ENCODE measurements at places on chromosomes 1 and 21.

- no peak for DNase-seq
Measured at GRCh38 chr1:230832476-230832875, 35.8 kb downstream of the C1orf198 start.

- no peak for DNase-seq
Measured at GRCh38 chr1:154418923-154419619, 13.9 kb downstream of the IL6R start.

GRCh38 chr1:177124577-177125278, 39.8 kb downstream of the ASTN1 start:
- DNase-seq, result no peak

- no peak for DNase-seq
Measured at GRCh38 chr1:67855961-67856360, 22.7 kb upstream of the GNG12 start.

- peak; percentile 97 for DNase-seq
Measured at GRCh38 chr21:36747815-36748383, 49.0 kb downstream of the SIM2 start.

DNA sequence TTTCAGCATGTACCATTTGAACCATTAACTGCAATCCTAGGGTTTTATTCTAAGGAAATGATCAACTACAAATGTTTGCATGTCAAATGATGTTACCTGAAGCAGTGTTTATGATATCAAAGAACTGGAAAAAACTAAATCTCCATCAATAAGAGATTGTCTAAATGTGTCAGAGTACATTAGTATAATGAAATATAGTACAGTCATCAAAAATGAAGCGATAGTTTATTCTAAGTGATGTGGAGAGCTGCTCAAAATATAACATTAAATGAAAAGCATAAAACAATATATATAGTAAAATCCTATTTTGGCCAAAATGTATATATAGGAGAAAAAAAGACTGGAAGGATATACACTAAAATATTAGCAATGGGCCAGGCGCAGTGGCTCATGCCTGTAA, 24.0 kb downstream of the AKNAD1 start:
- no peak for DNase-seq

DNA sequence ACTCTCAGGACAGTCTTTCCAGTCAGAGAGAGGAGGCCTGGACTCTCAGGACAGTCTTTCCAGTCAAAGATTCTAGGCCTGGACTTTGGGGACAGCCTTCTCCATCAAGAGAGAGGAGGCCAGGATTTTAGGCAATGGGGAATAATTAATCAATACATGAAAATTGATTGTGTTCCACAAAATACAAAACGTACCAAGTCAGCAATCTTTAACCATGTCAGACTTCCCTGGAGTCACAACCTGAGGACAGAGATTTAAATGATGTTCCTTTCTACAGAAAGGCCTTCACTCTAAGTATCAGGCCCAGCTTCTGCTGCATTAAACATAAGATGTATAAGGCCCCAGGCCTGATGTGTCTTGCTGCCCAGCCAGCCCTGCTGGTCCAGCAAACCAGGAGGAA, 27.0 kb upstream of the GPR157 start:
- no peak for DNase-seq

GRCh38 chr1:108815566-108815965, 41.3 kb downstream of the AKNAD1 start:
- DNase-seq, result no peak

- no peak for DNase-seq
Measured at GRCh38 chr1:20956272-20956671, 169.2 kb upstream of the HP1BP3 start.

GRCh38 chr1:62334434-62334985, 15.3 kb upstream of the KANK4 start:
- peak; percentile 47 for DNase-seq

DNA sequence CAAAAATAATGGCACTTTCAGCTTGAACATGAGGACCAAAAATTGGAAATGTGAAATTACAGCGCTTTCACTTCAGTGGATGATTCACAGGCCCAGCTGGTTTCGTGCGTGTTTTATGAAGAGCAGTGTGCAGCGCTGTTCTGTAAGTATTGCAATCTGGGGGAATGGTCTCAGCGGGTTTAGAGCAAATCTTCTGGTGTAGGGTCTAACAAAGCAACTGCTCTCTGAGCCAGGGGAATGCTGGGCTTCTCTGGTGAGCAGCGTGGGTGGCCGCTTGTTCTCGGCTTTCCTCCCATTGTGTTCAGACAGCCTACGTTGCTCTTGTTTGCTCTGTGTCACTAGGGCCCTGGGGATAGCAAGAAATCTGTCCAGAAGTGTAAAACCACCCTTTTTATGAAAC, 42.4 kb upstream of the GADD45A start:
- peak; percentile 7 for DNase-seq

DNA sequence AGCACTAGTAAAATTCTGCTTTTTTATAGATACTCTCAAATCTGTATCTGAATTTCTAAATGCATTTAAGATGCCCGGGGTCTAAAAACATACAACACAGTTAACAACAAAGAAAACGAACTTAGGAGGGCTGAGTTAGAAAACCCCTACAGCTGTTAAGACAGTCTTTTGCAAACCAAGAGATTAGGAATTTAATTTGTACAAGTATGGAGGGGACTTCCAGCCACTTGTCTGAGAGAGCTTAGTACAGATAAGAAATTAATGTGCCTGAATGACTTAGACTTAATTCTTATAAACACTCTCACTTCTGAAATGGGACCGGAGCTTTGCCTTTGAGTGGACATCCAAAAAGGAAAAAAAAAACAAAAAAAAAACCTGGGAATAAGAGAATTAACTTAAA, 61.6 kb downstream of the SMYD3 start:
- no peak for DNase-seq

DNA sequence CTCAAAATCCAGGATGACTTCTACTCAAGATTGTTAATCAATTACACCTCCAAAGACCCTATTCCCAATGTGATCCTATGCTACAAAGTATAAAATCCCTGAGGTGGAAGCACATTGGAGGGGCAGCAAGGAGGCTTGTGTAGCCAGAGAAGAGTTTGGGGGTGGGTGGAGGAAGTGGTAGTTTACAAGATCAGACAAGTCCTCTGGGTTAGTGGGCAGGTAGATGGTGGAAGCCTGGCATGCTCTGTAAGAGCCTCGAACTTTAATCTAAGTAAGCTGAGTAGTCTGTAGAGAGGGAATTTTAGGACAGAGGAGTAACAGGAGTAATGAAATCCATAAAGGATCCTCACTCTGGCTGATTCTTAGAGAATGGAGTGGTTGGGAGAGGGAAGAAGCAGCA, 65.0 kb upstream of the KCTD3 start:
- no peak for DNase-seq

- DNase-seq, result no peak
Measured at GRCh38 chr1:84715342-84716019, 25.2 kb upstream of the SSX2IP start.

GRCh38 chr1:190809312-190809711, 331.6 kb upstream of the BRINP3 start:
- no peak for DNase-seq

DNA sequence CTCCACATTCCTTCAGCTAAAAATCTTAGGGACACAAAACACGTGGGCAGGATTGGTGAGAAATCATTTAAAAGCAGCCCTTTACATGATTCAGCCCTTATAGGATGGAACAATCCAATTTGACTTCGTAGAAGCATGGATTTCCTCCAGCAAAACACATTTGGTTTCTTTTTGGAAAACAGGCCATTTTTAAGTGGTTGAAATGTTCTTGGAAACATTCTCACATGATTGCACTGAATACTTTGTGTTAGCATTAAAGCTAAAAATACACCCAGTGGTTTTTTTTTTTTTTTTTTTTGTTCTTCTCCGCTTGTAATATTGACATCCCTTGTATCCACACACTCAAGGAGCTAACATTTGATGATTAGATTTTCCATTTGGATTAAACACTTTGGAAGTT, 42.1 kb upstream of the ABCG1 start:
- no peak for DNase-seq

DNA sequence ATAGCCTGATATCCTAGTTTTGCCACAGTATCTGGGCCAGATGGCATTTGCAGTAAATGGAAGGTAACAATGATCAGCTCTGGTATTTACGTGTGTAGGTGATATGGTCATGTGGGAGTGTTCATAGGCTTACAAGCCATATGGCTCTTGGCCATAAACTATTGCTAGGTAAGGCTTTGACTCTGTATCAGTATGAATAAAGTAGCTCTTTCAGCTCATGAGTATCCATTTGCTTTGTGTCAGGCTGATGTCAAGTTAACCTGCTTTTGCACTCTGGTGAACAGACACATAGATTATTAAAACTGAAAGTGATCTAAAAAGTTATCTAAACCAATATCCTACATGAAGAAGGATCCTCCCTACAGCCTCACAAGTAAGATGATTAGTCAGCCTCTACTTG, 69.0 kb downstream of the DDR2 start:
- DNase-seq, result no peak

GRCh38 chr1:236421850-236422516, 27.9 kb downstream of the EDARADD start:
- no peak for DNase-seq

DNA sequence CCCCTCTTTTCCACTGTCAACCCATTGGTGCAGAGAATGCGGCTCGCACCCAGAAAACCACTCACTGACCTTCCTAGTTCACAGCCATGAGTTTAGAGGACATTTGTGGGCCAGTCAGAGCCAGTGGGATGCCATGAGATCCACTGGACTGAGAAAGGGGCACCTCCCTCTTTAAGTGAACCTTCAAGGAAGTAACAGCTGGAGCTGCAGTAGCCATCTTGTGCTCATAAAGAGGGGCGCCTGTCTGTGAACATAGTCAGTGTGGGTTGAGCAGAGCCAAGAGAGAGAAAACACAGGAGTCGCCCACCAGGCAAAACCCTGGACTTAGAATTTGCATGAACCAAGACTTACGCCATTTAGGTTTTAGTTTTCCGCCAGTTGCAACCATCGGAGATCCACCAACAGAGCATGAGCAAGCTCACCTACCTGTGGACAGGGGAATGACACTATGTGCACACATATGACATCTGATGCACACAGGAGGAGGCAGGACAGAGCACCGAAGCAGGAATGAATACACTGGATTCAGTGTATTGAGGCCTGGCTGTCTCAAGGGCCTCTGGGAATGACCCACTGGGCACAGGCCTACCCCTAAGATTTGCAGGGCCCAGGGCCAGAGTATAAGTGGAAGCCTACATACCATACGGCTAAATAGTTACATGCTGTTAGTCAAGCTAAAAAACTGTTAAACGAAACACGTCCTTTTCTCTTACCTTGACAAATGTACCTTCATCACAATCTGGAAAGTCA, 151.6 kb downstream of the GRIK3 start:
- peak; percentile 13 for DNase-seq

DNA sequence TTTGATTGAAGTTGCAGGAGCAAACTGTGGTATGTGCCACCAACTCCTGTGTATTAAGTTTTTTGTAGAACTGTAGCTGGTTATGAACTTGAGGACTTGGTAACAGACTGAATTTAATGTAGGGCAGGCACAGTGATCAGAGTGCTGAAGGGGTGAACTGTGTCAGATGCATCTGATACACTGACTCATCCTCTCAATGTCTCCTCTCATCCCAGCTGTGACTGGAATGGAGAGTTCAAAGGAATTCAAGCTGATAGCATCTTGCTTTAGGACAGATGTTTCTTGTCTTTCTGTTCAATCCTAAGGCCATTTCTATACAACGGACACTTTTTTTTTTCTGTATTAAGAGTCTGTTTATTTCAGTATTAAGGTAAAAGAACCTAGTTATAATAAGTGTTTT, 25.0 kb upstream of the GBP1 start:
- DNase-seq, result no peak

DNA sequence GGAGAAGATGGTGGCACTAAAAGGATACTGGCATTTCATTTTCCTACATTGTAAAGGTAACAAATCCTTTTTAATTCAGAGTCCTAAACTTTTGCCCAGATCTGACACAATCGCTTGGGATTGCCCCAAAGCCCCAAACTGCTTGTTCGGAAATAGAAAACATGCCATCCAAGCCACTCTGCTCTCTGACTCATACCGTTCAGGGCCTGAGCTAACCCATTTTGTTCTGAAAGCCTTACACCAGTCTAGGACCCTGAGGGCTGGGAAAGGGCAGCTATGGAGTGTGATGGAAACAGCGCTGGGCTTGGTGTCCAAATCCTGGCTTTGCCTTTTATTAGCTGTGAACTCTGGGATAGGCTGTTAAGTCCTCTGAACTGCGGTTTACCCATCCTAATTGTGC, 159.4 kb upstream of the UBE2U start:
- no peak for DNase-seq

DNA sequence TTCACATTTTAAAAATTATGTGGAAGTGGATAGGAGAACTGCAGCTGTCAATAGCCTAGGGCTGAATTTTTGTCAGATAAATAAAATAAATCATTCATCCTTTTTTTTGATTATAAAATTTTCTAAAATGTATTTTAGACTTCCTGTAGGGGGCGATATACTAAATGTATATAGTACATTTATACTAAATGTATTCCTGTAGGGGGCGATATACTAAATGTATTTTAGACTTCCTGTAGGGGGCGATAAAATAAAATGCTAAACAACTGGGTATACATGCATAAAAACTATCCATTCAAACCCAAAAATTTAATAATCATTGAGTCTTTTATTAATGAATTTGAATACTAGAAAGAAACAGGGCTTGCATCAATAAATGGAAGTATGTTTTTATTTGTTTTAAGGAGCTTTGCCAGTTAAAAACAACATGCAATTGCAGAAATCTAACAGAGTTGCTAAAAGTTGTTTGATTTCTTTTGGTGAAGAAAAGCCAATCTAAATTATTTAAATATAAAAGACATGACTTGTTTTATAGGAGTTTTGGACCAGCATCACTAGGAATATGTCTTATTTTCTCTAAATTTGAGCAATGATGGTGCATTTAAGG, 31.4 kb downstream of the CLCA1 start:
- DNase-seq, result no peak

DNA sequence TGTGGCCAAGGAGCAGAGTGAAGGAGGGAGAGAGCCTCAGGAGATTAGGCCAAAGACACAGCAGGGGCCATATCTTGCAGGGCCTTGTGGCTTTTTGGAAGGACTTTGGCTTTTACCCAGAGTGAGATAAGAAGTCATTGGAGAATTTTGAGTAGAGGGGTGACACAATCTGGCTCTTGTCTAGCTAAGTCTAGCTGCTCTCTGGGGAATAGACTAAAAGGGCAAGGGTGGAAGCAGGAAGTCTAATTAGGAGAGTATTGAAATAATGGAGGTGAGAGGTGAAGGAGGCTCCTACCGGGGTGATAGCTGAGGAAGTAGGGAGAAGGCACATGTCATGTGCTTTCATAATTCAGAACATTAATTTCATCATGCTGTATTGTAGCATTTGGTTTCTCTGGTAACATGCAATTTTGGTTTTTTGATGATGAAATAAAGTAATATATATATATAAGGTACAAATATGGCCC, 34.3 kb upstream of the KCNA3 start:
- DNase-seq, result no peak

DNA sequence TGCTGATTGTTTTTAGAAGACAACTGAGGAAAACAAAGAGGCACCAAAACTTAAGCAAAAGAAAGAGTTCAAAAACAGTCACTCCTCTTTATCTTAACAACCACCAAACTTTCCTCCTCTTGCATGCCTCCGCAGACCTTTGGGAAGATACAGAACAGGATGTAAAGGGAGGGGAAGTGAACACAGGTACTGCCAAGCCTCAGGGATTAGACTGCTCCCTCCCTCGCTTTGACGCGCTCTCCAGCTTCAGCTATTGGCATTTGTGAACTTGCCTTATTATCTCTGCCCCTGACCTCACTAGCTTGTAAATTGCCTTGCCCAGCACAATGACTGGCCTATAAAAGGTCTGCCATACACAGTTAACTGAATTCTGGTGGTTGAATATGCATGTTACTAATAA, 4.8 kb upstream of the SRP9 start:
- no peak for DNase-seq

- DNase-seq, result no peak
Measured at GRCh38 chr1:59815892-59816291, 1.1 kb downstream of the HOOK1 start.

Measured in H7 (cell line).